Naive thymus-derived CD8-positive, alpha-beta T cell (primary cell): ENCODE measurements at places on chromosomes 5 and 9.

DNA sequence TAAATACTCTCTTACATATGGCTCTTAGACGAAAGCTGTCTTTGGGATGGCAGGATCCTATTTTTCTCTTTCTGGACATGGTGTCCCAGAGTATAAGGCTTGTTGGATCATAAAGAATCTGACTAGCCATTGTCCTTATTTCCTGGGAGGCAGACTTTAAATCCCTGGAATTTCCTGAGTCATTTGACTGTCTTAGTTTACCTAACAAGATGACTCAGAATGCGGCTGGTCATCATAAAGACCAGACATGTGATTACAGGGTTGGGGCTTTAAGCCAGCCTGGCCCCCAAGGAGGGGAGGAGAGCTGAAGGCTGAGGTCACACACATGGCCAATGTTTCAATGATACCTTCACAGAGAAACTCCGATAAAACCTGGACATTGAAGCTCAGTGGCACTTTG lies 37.2 kb downstream of the FAM240B start:
- no peak for DNase-seq

- DNase-seq: no peak
Observed at GRCh38 chr5:131441184-131441583, 177.3 kb downstream of the CDC42SE2 start.

GRCh38 chr5:90017239-90017638 lies 392.3 kb downstream of the CETN3 start:
- no peak for DNase-seq

- no peak for DNase-seq
Observed at GRCh38 chr9:1267141-1267570, 217.0 kb downstream of the DMRT2 start.

- DNase-seq: peak; percentile 49
Observed at GRCh38 chr9:96874947-96875460, 20.7 kb upstream of the ZNF782 start.

- DNase-seq: no peak
Observed at GRCh38 chr9:127449332-127449966, 1.8 kb downstream of the RPL12 start.
